ENCODE measurements at places on chromosomes 1 and 21.

DNA sequence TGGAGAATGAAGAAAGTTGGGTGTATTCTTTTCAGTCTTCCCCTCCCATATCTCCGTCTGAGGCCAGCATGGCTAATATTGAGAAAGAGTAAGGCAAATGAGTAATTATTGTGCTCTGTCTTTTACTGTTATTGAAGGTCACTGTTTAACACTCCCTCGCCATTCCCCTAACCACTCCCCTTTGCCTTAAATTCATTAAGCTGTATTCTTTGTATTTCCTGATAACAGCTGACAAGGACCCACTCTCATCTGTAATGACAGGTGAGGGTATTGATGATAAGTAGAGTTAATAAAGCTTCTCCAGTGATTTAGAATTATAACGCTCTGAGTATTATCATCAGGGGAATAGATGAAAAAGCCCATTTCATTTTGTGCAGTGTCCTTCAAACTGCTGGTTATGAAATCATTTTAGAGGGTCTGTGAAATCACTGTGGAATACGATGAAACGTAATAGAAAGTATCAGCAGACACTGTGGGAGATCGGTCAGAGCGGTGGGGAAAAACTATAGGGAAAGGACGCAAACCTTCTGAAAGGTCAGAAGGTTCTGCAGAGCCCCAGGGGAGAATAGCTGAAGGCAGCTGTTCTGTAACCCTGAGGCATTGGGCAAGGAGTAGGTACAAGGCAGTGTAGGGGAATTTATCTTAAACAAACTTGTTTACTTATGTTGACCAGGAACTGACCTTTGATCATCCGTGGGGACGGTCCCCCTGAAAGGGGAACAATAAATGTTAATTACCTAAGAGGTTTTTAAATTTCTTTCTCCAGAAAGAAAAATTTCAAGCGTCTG, 46.3 kb upstream of the CACYBP start:
- DNase-seq: peak; percentile 46

GRCh38 chr1:64173336-64173940, 30.0 kb upstream of the UBE2U start:
- no peak for DNase-seq

GRCh38 chr1:220013497-220013896, 32.8 kb downstream of the EPRS1 start:
- no peak for DNase-seq

GRCh38 chr1:118937413-118938072, 50.6 kb downstream of the TBX15 start:
- no peak for DNase-seq

DNA sequence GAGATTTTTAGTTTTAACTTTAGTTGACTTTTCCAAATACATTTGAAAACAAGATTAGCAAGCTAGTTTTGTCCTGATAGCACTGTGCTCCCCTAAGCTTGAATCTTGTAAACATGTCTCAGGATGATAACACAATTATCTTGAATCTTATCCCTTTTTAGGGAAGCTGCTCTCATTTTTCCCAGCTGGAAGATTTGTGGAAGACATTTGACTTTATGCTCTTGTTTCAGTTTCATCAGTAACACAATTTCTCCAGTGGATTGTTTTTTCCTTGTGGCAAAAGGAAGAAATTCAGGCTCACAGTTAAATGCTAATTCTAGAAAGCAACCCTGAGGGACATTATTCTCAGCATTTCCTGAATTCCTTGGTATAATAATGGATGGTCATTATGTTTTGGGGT, 88.8 kb downstream of the CDC7 start:
- DNase-seq: no peak

DNA sequence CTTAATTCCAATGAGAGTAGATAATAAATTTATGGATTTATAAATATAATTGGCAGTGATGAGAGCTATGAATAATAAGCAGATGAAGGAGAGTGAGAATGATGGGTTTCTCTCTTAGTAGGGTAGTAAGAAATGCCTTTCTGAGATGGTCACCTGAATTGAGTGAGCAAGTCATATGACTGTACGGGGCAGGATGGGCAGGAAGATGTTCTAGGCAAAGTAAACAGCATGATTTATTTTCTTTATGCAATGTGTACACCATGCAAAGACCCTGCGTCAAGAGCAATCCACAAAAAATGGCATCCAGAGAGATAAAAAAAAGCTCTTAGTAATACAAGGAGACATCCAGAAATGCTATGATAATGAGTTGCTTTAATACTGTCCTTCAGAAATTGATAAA, 409.9 kb downstream of the HLX start:
- no peak for DNase-seq

GRCh38 chr1:115365738-115366137, 27.7 kb upstream of the NGF start:
- no peak for DNase-seq

DNA sequence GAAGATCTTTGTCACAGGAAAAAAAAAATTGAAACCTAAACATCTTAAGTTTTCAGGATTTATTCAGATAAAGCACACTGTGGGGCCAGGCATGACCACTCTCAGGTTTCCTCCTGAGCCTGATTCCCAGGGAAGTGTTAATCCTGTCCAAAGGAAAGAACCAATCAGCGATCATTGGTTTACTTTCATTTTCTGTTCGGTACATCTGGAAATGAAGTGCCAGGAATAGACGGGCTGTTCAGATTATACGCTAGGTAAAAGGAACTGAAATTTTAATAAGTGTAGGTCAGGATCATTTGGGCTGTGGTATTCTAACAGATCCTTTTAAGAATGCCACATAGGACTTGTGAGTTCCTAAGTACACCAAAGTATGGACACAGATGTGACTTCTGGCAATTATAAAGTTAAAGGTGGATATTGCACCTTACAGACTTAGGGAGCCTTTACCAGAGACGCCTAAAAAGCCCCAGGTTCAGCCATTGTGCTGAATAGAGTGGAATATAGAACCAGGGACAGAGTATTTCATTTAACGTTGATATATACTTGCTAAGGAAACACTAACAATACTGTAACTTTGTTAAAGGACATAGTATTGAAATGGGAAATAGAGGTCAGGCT, 9.3 kb upstream of the CACYBP start:
- peak; percentile 44 for DNase-seq

DNA sequence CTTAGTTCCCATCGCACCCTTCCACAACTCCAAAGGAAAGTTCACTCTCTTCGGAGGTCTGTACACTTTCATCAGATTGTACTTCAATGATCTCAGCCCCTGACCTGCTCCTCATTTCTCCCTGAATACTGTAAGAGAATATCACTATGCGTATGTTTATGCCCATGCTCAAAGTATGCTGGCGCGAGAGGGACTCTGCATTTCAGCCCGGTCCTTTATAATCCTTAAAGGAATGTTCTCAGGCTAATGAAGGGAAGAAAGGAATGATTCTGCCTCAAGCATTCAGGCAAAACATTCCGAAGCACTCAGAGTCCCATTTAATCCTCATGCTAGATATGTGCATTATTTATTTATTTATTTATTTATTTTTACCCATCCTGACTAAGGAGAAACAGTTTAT, 76.8 kb downstream of the PLD5 start:
- no peak for DNase-seq
